Right ventricle myocardium inferior (tissue), 1 donor: ENCODE measurements at places on chromosomes 11 and 22. TPM values are rescaled to one million over a fixed set of nuclear protein-coding genes. Genes with fewer than 3 reads are reported as not detected.

Gene OR52E8
- not detected for total RNA-seq

Gene BRSK2
- 1.4 TPM for total RNA-seq

Gene BIRC3
- 10.6 TPM for total RNA-seq

Gene KCTD14
- total RNA-seq, result 0.24 TPM

Gene GLB1L3
- total RNA-seq, result not detected

Gene ESAM
- 43.1 TPM for total RNA-seq

Gene APOBEC3H
- total RNA-seq, result 0.32 TPM

DNA sequence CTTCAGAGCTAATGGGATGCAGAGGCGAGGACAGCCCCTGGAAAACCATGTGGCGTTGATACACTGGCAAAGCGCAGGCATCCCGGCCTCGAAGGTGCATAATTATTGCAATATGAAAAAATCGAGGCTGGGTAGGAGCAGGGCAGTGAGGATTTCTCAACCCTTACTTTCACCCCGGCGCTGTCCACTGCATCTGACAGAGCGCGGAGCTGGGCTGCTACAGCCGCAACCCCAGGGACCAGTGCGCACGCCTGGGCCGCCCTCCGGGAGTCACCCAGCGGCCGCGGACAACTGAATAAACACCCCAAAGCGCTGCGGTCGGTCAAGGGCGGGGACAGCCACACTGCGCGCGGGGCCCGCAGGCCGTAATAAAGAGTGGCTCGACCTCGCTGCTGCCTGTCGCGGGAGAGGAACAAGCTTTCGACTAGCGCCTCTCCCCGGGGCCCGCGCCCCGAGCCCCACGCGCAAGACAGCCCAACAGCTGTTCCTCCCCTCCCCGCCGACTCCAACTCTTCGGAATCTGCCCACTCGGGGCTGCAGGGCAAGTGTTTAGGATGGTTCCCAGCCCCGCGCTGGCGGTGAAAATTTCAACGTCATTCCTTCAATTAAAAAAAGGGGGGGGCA lies 3.6 kb upstream of the WT1 start:
- DNase-seq, result no peak

DNA sequence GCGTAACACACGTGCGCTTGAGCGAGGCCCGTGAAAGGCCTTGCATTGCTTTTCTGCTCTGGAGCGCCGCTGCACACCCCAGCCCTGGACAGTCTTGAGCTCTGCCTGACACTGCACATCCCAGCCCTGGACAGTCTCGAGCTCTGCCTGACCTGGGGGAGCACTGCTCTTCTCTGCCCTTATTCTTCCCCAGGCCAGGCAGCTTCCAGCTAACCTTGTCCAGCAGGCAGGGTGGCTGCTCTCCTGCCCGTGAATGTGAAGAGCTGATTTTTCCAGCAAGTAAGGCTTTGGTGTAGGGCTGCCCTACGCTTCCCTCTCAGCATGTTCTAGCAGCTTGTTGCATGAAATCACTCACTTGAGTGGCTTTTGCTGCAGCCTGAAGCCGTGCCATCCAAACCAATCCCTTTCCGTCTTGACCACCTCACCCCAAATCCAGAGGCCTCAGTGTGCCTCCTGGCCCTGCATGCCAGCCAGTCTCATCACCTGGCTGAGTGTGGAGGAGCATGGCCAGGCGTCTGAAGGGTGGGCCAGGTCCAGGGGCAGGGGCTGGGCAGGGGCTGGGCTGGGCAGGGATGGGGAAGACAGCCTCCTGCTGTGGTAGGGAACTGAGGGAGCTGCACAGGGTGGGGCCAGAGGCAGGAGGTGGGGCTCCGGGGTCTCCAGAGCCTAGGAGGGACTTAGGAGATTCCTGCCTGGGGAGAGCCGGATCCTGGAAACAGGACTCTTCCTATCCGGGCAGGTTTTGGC lies 89.5 kb upstream of the B3GAT1 start:
- no peak for DNase-seq

DNA sequence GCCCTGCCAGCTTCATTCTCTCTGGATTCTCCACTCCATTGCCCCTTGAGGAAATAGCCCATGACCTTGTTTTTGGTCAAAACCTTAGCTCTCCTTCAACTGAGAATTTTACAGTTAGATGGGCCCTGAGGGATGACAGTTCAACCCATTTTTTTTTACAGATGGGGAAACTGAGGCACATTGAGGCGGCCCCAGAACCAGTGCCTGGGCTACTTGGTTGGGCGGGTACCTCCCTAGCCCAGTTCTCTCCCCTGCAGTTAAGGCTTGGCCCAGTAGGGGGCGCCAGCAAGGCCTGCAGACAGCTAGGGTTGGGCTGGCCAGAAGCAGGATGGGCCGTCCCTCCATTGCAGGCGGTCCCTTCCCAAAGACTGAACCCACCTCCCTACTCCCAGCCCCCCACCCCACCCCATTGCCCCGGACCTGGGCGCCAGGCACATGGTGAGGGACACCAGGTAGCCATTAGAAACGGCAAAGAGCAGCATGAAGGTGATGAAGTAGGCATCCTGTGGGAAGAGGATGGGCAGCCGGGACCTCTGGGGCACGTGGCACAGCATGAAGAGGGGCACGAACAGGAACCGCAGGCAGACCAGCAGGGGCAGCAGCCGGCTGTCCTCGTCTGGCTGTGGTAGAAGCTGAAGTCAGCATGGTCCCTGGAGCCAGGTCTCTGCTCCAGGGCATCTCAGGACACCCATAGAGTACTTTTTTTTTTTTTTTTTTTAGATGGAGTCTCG lies 7.6 kb downstream of the SLC29A2 start:
- no peak for DNase-seq

GRCh38 chr22:36016684-36017083 lies 11.9 kb downstream of the RBFOX2 start:
- no peak for DNase-seq

GRCh38 chr11:116366980-116367645 lies 405.7 kb downstream of the BUD13 start:
- no peak for DNase-seq

DNA sequence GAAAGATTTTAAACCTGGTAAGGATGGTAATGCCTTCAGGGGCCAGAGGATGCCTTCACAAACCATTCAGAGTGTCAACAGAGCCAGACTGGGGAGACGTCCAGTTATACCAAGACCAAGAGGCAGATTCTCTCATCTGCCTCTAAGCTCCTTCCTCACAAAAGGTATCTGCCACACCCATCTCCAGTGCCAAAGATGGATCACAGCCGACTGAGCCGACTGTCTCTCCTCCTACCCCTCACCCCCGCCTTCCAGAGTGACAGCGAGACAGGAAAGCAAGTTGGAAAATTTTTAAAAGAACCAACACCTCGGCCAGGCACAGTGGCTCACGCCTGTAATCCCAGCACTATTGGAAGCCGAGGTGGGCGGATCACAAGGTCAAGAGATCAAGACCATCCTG lies 79.1 kb upstream of the AKIP1 start:
- no peak for DNase-seq

- no peak for DNase-seq
These were observed 2.4 kb upstream of the MN1 start for GRCh38 chr22:27803841-27804415.

DNA sequence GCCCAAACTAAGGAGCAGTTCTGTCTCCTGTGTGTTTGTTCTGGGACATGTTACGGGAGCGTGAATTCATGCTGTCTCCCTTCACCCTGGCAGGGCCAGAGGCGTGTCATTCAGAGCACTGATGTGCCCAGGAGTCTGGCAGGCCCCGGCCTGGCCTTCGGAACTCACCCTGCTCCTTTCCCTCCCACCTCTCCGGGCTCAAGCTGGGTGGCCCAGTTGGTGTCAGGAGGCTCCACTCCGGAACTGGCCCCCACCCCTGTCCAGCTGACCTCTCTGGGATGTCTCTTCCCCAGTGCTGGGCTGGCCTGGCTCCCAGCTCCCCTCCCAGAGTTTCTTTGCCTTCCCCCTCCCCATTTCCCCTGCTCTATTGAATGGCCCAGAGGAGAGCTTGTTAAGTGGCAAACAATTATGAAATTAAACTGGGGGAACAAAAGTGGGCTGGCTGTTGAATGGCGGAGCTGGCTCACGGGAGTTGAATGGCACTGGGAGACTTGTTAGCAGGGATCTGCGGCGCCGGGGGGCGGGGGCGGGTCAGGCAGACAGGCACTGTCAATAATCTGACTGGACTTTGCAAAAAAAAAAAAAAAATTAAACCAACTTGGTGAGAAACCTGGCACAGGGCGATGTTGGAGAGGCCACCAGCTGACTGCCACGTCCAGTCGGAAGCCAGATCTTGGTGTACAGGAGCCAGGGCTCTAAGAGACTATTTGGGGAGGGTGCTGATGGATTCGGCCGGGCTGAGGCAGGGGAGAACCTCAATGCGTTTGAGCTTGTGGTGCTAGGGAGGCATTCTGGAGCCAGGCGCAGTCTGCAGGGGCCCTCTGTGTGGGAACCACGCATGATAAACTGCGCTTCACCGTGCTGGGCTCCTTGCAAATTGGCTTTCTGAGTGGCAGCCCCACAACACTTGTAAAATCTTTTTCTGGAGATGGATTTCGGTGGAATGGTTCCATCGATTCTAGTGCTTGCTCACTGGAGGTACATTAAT lies 1.3 kb downstream of the MPPED1 start:
- DNase-seq, result no peak

GRCh38 chr22:36328635-36329253 lies 59.0 kb downstream of the MYH9 start:
- peak; percentile 80 for DNase-seq

DNA sequence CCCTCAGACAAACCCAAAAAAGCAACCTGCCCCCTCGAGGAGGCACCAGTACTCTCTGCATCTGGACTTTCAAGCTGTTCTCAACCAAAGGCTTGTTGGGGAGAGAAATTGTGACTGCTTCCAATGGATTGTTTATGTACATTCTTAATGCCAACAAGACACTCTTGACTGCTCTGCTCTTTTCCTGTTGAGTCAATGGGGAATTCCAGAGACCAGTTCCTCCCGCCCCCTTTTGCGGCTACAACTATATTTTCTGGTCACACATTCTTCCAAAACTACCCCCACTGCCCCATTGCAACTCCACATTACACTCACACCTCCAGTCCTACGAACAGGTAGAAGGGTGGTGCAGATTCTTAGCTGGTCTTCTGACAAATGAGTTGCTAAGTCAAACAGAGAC lies 187.0 kb downstream of the DSCAML1 start:
- no peak for DNase-seq

DNA sequence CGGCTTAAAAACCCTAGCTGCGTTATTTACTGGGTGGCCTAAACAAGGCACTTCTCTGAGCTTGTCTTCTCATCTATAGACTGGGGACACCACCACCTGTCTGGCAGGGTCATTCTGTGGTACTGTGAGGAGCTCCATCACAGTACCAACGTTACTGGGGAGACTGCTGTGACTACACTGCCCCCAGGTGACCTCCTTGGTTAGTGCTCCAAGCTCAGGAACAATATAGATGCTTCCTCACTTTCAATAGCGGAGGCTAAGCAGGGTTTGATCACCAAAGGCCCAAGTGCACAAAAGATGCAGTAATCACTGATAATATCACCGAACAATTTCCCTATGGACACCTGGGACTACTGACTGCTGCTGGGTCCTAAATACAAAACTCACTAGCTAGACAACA lies 18.8 kb downstream of the PRPF19 start:
- no peak for DNase-seq

GRCh38 chr22:50444663-50445062 lies 30.2 kb downstream of the SBF1 start:
- DNase-seq, result peak; percentile 25

- no peak for DNase-seq
These were observed at the start of gene SCN2B for GRCh38 chr11:118175993-118176777. TSS of gene SCN2B (minus strand) at chr11:118176639. CDS start at chr11:118176431, 208 bp downstream.

DNA sequence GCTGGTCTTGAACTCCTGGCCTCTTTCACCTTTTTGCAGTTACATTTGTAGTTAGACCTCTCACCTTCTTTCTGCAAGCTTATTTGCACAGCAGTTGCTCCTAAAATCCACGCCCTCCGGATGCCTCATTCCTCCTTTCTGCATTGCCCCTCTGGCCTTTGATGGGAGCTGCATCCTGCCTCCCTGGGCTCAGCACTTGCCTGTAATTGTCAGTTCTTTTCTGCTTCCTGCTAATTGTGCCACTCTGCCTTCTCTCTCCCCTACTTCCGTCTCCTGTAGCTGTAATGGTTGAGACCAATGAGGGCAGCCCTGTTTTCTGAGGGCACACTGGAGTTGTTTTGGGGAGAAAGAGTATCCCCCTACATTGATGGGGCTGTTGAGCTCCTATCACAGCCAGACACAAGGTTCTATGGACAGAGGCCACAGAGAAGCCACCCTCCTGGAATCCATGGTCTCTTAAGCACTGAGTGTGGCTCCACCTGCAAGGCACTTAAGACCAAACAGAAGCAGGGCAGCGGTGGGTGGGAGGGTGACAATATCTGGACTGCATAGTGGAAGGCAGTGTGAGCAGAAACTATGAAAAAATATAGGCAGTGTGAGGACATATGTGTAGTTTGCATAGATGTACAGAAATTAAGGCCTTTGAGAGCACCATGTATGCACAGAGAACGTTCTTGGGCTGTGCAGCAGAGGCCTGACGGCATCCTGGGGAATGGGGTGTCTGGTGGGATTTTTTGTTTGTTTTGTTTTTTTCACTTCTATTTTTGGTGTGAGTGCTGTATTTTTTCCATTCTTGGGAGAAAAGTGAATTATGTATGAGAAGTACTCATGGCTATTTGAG lies 30.5 kb downstream of the YDJC start:
- no peak for DNase-seq

DNA sequence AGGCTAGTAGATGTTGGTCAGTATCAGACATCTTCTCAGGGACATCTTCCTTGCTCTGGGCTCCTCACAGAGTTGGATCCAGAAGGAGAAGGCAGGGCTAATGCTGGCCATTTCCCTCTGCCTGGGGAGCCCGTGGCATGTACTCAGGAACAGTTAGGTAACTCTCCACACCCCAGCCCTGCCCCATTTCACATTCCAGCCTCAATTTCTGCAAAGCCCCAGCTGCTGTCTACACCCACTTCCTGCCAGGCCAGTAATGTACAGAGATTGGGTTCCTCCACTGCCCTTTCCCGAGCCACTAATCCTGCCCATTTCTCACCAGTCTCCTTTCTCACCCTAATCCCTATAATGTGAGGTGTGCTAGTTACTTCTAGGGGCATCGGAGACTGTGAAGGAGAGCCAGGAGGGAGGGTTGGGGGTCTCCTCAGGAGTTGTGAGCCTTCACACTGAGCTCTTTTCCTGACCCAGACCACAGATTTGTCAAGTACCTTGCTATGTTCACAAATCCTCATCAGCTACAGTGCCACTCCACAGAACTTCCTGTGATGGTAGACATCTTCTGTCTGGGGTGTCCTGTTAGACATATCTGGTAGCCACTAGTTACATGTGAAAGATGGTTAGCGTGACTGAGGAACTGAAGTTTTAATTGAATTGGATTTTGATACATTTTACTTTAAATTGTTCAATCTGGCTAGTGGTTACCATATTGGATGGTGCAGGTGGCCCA lies 1.3 kb upstream of the SEC14L3 start:
- no peak for DNase-seq

DNA sequence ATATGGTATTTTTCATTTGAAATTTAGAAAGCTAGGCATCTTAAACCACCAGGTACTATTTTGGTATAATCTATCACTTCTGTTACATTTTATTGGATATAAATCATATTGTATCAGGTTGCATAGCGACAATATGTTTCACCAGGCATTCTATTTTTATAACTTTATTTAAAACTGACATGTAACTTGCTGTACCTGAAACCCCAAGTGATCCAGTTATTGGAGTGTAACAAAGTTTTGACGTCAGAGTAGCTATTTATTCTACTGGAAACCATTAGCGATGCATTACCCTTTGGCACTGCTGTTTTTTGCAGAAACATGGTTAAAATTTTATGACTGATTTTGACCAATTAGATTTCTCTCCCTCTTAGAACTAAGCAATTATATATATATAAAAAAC lies 160.7 kb downstream of the METTL15 start:
- no peak for DNase-seq
